ENCODE measurements at places on chromosomes 7 and 10.

DNA sequence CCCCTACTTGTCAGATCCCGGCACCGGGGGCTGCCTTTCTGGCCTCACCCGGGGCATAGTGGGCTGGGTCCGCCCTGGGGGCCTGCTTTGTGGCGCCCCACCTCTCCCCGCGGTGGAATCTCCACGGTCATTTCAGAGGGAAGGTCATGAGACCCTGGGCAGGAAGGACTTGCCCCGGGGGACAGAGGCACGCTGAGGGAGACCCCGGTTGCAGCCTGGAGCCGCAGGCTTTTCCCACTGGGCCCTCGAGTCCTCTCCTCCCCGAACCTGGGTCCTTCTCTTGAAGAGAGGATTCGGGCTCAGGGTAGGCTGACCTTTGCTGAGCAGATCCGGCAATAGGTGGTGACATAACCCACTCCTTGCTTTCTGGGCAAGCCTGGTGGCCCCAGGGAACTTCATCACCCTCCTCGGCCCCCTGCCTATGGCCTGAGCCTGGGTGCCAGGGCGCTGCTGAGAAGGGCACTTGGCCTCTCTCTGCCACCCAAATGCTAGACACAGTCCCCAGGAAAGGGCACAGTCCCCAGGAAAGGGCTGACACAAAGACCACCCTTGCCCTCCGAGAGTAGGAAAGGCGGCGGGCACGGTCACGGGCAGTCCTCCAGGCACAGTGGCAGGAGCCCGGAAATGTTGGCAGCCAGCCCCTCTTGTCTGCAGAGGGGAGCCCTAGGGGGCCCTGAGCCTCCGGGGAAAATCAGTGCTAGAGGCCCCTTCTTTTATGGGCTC, 36.2 kb downstream of the FKBP6 start:
- no peak for DNase-seq

DNA sequence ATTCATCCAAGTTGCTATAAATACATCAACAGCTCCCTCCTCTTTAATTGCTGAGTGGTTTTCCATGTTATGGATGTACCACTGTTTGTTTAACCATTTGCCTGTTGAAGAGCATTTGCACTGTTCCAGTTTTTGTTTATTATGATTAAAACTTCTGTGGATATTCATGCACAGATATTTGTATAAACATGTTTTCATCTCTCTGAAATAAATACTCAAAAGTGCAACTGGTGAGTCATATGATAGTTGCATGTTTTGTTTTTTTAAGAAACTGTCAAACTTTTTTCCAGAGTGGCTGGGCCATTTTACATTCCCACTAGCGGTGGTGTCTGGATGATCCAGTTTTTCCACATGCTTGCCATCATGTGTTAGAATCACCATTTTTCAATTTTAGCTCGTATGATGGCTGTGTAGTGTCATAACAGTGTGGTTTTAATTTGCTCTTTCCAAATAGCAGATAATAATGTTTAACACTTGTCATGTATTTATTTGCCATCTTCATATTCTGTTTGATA, 33.6 kb downstream of the MEOX2 start:
- no peak for DNase-seq

- no peak for DNase-seq
Measured at GRCh38 chr7:5574770-5575269, 151.2 kb upstream of the TNRC18 start.

- DNase-seq: peak; percentile 95
Measured at GRCh38 chr7:131897016-131897789, 340.8 kb upstream of the PODXL start.

DNA sequence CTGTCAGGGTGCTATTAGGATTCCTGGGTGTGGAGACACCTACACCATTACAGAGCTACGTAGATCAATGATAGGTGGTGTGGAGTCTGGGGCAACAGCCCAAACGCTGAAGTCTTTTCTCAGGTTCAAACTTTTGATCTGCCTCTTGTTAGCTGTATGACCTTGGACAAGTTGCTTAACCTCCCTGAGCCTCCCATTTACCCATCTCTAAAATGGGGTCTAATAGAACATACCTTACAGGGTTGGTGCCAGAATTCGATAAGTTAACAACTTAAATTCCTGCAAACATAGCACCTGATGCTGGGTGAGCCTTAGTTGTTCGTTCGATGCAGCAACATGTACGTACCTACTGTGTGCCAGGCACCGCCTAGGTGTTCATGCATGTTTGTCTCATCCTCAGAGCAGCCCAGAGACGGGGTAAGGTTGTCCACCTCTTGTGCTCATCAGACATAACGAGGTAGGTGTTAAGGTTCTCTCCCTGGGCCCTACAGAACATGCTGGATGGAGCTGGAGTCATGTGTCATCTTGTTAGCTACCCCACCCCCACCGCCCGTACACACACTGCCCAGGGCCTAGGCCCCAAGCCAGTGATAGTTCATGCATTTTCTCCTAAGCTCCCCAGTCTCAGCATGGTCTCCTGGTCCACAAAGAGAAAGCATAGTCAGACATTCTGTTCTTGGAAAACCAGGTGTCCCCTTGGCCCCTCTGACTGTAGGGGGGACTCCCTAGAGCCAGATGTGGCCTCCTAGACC, 41.0 kb upstream of the SLC29A3 start:
- no peak for DNase-seq

DNA sequence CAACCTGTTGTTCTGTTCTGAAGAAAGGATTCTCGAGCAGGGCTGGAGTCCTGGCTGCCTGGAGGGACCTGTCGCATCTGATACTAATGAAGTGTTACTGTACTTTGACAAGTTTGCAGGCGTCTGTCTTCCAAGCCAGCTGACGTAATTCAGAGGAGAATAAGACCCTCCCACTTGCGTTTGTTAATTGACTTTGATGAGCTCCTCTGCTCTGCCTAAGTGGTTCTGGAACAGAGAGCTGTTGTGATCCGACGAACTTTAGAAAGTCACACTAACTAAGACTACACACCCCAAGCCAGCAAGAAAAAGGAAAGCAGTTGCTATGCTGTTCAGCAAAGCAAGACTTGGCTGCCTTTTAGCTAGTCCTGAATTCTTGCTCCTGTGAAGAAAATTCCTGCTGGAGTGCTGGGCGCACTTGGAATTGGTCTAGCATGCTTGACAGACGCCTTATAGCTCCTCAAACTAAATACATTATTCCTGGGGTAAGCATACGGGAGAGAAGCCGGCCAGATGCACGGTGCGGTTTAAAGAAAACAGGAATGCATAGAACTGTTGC, 200.3 kb downstream of the CACNB2 start:
- peak; percentile 31 for DNase-seq

DNA sequence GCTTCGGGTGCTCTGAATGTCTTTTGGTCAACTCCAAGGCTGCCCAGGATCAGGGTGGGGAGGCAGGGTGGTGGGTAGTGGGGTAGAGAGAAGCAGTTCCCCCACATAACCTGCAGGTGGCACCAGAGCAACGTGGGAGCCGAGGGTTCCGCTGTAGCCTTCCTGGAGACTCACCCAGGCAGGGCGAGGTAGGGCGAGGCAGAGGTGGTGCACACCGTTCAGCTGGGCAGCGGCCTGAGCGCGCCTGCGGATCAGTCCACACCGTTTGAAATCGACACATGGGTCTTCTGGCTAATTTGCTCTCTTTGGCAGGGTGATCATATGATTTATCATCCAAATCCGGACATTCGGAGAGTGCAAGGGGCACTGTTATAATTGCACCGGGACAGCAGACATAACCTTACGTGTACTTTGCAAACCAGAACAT, 41.4 kb upstream of the MAP3K8 start:
- peak; percentile 43 for DNase-seq

GRCh38 chr7:143305423-143306070, 10.4 kb upstream of the CLCN1 start:
- DNase-seq: peak; percentile 26

DNA sequence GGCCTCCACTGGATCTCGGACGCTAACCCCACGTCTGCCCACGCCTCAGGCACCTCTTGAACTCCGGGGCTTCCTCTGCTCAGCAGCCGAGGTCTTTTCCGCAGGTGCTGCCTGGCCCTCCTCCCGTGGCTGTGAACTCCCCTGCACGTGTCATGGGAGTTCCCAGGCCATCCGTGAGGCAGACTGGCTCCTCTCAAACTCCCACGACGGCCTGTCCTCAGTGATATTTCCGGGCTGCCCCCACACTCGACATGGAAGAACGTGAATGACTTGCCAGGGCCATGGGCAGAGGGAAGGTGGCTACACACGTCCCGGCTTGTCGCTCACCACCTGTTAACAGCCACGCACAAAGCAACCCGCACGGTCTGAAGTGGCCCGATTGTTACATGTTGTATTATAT, 110.9 kb downstream of the ADARB2 start:
- no peak for DNase-seq

- DNase-seq: peak; percentile 44
Measured at GRCh38 chr7:1176891-1177373, 16.9 kb upstream of the ZFAND2A start.

- DNase-seq: no peak
Measured at GRCh38 chr7:159040912-159041711, 103.6 kb downstream of the VIPR2 start.

All from astrocyte of the spinal cord (primary cell).